ENCODE measurements at places on chromosomes 13 and 19. TPM values are rescaled to one million over a fixed set of nuclear protein-coding genes. Genes with fewer than 3 reads are reported as not detected.
A peak's percentile ranks its signal among the peaks of the same experiment; 100 is the strongest.

GRCh38 chr13:19606737-19607136 lies 26.7 kb upstream of the MPHOSPH8 start:
- DNase-seq: no peak

Gene CAMSAP3
- total RNA-seq: 16.3 TPM

Gene C5AR1
- total RNA-seq: under 0.01 TPM

GRCh38 chr13:30872685-30873461 lies 33.2 kb upstream of the MEDAG start:
- DNase-seq: peak; percentile 48

Gene TMC4
- not detected for total RNA-seq

DNA sequence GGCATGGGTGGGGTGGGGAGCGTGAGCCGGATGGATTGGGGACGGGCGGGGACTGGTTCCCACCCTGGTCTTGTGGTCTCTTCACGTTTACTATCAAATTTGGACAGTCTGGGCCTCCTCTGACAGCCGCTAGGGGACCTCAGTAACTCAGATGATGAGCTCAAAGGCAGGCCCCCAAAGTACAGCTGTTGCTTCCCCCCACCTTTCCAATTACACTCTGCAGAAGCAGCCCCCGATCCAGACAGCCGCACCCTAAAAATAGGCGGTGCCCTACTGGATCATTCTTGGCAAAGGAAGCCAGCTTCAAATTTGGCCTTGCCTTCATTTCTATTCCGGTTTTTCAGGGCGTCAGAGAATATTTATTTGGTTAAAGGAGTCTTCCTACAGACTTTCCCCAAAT lies 1.9 kb upstream of the FOXO1 start:
- no peak for DNase-seq

Gene TMEM59L
- total RNA-seq: 34.2 TPM

- no peak for DNase-seq
Observed at GRCh38 chr13:28043224-28043623, 54.7 kb upstream of the URAD start.

Gene IRGC
- total RNA-seq: not detected

- DNase-seq: no peak
Observed at GRCh38 chr19:29596885-29597525, 9.1 kb upstream of the POP4 start.

DNA sequence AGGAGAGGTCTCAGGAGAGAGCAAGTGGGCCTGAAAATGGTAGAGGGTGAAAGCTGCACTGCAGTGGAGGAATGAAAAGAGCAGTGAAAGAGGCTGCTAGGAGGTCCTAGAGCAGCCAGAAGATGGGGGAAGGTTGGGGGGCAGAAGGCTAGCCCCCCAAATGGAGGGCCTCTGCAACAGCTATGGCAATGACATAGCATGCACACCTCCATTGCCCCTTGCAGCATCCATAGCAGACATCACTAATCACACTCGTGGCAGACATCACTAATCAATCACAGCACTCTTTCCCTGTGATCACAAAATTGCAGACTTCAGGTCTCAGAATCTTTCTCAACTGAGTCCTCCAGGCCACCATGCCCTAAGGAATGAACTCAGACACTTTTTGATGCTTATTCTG lies 21.9 kb downstream of the CCL25 start:
- no peak for DNase-seq

GRCh38 chr19:38513762-38514167 lies 80.3 kb downstream of the RYR1 start:
- no peak for DNase-seq

GRCh38 chr13:48547663-48548092 lies 14.8 kb upstream of the RCBTB2 start:
- no peak for DNase-seq

DNA sequence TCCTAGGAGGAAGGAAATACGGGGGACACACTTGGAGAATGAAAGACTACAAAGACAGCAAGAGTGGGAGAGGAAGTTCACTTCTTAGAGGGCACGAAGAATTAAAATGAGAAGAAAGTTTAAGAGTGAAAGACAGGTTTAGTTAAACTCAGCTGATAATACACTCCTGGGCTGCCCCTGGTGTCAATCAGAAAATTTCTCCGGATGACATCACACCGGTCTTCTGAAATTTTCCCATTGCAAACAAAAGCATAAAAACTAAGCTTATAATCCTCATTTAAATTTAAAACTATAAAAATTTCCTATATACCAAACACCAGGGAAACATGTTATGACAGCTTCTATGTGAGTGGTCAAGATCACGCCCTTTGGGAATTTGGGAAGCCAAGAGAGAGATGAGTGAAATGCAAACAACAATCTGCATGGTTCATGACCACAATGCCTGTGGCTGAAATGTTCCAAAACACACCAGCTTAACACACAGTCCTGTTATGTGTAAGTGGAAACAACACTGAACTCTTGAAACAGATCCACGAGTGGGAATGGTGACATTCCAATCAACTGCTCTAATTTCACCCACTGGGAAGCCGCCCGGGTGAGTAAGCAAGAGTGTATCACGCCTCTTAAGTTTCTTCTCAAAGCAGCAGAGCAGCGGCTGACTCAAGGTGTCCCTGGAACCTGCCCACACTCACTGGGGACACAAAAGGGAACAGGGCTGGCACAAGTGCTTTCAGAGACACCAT lies 49.0 kb downstream of the BRD4 start:
- DNase-seq: no peak

DNA sequence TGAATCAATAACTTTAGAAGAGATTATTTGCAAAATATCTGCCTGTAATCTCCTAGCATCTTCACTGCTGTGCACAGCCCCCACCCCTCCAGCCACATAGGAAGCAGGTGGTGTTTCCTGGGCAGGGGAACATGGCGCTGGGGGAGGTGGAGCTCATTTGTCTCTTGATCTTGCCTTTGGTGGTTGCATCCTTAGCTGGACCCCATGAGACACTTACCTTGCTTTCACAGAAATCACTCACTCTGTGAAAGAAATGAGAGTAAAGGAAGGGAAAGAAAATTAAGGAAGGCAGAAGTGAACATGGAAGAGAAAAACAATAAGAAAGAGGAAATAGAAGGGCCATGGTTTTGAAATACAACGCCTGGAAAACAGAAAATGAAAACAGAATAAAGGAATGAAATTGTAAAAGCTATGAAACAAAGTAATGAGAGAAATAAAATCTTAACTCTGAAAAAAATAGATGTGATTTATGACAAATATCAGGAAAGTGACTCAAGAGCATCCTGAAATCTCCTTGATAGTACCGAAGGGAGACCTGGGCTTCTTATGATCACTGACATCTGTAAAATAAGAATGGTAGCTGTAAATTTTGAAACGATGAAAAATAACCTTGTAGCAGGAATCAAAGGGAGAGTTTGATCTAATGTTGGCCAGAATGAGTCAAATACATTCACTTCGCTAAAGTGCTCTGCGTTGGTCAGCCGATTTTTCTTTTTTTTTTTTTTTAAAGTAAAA lies 17.2 kb upstream of the RNASEH2B start:
- no peak for DNase-seq

- DNase-seq: peak; percentile 56
Observed at GRCh38 chr13:99959540-99960230, 11.9 kb downstream of the ZIC5 start.

Gene COQ8B
- 24.5 TPM for total RNA-seq

Gene METTL21C
- total RNA-seq: 0.41 TPM

DNA sequence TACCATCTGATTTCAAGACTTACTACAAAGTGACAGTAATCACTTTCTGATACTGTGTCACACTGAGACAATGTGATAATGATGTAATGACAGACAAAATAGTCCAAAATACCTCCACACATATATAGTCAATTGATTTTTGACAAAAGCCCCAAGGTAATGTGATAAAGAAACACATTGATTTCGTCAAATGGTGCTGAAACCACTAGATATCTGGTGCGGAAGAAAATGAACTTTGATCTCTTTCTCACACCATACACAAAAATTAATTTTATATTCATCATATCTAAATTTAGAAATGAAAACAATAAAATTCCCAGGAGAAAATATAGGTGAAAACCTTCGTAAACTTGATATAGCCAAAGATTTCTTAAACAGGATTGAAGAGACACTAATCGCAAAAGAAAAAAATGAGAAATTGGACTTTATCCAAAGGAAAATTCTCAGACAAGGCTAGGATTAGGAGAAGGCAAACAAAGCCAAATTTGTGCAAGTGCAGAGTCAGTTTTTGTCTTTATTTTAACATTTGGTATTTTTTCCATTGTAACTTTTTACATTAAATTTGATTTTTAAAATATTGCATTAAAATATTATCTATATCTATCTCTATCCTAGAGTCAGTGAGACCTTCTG lies 739.9 kb downstream of the DIAPH3 start:
- no peak for DNase-seq

DNA sequence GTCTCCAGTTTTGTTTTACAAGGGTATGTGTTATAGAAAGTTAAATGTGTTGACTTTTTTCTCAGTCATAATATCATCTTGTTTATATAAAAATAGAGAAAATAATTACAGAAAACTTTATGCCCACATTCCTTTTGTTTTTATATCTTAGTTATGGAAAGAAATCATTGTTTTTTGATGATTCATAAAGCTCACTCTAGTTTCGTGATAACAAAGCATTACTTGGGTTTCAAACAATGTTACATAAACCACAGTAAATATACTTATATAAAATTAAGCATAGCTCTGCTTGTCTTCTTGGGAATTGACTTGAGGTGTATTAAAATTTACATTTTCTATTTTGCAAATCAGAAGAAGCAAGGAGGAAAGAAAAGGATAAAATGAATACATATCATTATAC lies 111.8 kb downstream of the SGCG start:
- DNase-seq: no peak

Gene CYP2F1
- total RNA-seq: not detected

- DNase-seq: no peak
Observed at GRCh38 chr13:108361769-108362168, 92.3 kb downstream of the TNFSF13B start.

- no peak for DNase-seq
Observed at GRCh38 chr19:49895566-49896297, 955 bp downstream of the IL4I1 start.

DNA sequence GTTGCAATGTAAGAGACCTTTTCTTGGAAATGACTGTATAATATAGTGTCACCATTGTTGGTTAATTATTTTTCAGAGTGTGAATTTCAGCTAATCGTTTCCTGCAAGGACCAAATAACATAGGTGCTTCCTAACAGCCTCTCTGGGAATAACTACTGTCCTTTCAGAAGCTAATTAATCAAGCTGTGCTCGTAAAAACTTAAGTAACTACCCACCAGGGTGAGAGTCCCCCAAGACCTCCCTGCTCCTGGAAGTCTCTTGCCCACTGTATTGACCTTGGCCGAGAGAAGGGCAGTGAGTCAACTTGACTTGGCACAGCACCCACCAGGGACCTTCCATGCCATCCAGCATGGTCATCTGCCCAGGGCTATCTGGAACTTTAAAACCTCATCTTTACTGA lies 50.3 kb downstream of the UQCRFS1 start:
- no peak for DNase-seq

- no peak for DNase-seq
Observed at GRCh38 chr13:90270226-90270625, 1077.3 kb upstream of the MIR17HG start.

Gene F10
- 0.82 TPM for total RNA-seq

Gene ATP4B
- total RNA-seq: not detected

DNA sequence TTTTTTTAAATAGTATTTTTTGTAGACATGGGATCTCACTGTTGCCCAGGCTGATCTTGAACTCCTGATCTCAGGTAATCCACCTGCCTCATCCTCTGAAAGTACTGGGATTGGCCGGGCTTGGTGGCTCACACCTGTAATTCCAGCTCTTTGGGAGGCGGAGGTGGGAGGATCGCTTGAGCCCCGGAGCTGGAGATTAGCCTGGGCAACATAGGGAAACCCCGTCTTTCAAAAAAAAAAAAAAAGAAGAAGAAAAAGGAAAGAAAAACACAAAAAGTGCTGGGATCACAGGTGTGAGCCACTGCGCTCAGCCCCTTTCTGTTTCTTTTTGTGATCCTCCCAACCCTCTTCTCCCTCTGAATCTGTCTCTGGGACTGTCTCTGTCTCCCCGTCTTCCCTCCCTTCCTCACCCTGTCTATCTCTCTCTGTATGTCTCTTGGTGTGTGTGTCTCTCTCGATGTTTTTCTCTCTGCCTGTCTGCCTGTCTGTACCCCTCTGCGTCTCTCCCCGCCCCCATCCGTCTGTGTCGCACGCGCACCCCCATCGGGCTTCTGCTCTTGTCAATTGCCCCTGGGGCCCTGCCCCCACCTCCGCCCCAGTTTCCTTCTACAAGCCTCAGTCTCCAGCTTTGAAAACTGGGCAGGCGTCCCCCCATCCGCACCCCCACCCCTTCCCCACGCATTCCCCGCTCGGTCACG lies 540 bp upstream of the ZFP36 start:
- no peak for DNase-seq

Gene KCNJ14
- total RNA-seq: 0.82 TPM

Gene LYPD3
- total RNA-seq: under 0.01 TPM

DNA sequence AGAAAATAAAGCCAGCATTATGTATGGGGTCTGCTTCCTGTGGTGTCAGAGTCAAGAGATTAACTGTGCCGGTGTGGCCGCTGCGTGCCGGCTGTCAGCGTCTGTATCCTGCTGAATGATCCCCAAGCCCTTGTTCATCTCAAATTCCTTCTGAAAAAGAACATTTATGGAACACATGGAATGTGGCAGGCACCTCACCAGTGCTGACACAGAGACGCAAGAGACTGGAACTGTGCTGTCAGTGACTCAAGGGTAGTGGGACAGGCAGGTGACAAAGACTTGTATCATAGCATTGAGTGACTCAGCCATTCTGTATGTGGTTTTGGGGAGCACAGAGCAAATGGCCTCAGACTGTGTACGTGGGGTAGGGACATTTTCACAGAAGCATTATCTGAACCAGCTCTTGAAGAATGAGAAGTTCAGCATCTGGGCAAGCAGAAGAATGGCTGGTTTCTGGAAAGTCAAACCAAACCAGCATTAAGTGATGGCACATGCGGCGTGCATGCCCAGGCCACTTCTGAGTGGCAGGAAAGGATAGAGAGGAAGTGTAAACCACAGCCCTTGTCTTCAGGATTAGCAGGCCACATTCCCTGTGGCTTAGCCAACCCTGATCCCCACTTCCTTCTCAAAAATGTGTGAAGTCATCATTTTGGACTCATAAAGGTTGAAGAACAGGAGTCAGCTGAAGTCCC lies 54.0 kb upstream of the IRS2 start:
- no peak for DNase-seq

- DNase-seq: no peak
Observed at GRCh38 chr19:33628921-33629825, 7.4 kb downstream of the CHST8 start.

DNA sequence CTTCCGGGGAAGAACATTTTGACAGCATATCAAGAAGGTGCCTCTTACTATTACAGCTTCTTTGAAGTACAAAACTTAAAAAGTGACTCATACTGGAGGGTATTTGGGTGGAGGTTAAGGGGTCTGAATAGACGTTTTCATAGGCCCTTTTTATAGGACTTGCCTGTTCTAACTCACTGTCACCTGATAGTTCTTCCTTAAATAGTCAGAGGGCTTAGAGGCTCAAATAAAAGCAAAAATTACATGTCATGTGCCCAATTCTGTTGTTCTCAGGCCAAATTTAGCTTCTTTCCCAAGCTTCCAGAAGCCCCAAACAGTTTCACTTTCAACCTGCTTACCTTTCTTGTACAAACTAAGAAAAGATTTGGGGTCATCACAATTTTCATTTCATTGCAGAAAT lies 16.1 kb upstream of the SLC46A3 start:
- no peak for DNase-seq

GRCh38 chr19:41994994-41995958 lies 1.2 kb upstream of the ATP1A3 start:
- no peak for DNase-seq

Measured in frontal cortex (tissue), 4 donors.